ENCODE measurements at places on chromosomes 4 and X.

- no peak for DNase-seq
Observed at GRCh38 chr4:1012034-1012739, 761 bp downstream of the FGFRL1 start.

- DNase-seq = no peak
Observed at GRCh38 chr4:146063143-146063542, 112.4 kb upstream of the LSM6 start.

DNA sequence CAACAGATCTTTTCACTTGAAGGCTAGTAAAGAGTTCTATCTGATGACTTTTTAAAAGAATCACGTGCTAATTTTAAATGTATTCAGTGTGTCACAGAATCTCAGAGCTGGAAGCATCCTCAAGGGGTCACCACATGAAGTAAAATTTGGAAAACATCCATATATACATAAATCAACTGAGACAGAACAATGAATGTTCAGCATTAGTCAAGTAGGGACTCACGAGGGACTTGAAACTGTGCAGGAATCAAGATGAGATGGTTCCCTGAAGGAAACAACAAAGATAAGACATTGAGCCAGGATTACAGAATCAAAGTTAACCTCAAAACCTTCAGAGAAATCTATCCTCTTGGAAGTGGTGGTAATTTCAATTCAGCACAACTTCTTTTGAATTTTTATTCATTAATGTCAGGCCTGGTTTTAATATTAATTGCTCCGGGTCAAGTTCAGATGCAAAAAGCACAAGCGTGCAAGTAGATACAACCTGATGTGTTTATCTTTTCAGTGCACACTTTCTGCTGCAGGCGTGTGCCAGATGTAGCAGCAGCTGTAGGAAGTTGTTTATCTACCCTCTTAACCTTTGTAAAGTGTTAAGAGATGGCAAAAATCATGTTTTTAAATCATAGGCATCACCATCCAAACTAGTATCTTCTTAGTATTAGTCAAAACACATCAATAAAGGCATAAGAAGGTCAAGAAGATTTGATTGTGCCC is 87.7 kb upstream of the SRD5A3 start:
- no peak for DNase-seq

- DNase-seq = no peak
Observed at GRCh38 chr4:17875402-17876070, 64.8 kb downstream of the NCAPG start.

DNA sequence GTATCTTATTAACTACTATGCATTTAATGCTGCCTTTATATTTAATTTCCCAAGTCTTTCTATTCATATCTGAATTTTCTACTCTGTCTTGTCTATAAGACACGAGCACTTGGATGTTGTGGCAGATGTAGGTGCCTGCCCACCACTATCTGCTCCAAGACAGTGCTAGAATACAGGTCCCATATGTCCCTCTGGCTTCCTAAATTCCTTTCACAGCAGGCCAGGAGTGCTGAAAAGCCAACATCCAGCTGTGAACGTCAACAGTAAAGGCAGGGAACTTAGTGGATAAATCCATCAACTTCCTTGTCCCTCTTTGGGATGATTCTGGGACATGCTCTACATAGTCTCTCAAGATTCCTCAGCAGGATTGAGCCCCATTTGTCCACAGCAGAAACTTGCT is 245.1 kb upstream of the ETNPPL start:
- DNase-seq = no peak

Measured in brain pericyte (primary cell).